ENCODE measurements at places on chromosomes 3 and 15.

DNA sequence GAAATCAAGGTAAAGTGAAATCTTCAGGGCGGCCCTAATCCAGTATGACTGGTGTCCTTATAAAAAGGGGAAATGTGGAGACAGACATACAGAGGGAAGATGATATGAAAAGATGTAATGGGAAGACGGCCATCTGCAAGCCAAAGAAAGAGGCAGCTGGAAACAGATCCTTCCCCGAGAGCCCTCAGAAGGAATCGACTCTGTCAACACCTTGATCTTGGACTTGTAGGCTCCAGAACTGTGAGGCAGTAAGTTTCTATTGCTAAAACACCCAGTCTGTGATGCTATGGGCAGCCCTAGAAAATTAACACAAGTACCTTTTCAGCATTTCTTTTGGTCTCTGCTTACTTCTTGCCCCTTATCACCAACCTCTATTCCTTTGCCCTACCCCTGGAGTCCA is 174.7 kb upstream of the TPM1 start:
- DNase-seq: no peak

DNA sequence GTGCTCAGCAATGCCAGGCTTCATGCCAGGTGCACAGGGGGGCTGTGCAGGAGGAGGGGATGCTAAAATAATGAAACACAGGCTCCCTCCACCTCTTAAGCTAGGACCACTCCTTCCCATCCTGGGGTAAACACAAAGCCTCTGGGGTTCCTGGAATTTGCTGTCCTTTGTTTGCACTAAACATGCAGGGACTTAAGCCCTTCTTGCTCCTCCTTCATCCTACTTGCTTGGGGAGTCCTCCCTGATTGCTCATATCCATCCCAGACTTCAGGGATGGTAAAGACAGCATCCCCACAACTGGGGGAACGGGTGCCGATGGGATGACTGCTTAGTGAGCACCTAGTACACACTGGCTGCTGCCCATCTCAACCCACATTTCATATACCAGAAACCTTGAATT is 5.1 kb downstream of the LINGO1 start:
- DNase-seq: no peak

GRCh38 chr3:78096488-78097255 is 1056.8 kb downstream of the ROBO2 start:
- DNase-seq: no peak

DNA sequence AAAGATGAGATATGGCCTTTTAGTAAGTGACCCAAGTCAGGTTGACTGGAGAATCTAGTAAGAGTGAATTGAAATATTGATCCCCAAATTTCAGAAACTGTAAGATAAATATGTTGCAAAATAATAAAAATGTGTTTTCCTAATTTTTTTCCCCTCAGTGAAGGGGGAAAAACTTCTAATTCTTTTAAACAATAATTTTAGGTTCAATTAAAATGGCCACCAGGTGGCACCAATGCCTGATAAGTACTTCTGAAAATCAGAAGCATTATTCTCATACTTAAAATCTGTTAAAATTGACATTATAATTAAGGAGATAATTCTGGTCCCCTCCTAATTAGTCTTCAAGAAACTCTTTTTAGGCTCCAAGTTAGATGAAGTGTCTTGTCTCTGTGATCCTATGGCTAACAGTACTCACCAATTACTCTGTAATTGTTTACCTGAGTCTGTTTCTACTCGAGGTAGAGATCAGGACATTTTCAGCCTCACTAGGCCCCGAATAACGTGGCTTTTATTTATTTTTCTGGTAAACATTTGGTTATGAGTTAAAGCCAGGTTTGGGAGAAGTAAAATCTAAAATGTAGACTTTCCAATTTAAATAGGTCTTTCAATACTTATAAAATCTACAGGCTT is 52.6 kb downstream of the NMD3 start:
- DNase-seq: no peak

- no peak for DNase-seq
These were observed 315.0 kb downstream of the OXSM start for GRCh38 chr3:26104851-26105251.

DNA sequence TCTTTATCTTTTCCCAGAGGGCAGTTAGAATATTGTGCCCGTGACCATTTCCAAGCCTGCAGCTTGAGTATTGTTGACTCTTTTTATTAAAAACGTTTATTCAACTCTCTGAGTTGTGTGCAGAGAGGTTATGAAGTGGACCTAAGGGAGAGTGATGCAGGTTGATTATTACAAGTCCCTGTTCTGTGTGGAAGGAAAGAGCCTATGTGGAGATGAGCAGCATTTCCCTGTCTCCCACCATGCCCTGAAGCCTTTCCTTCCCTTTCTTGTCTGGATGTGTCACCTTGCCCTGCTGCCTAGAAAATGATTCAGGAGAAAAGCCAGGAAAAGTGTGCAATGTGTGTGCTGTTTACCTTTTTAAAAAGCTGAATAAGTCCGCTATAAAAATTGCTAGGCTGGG is 19.4 kb downstream of the ZPLD1 start:
- no peak for DNase-seq

DNA sequence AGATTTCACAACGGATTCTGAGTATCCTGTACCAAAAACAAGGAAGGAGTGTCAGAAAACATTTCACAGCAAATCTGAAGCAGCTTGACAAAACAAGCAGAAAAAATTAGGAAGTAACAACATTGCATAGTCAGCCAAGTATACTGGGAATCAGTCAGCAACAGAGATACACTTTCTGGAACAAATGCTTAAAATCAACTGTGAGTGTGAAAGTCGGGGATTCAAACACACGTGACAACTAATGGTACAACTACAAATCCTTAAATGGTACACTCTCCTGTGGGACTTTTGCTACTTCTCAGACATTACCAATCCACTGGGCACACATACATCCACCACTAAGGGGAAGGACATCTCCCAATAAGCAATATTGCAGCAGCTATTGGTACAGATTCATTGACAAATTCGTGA is 296.6 kb upstream of the MME start:
- no peak for DNase-seq

- DNase-seq: no peak
These were observed 214.8 kb downstream of the KCNH8 start for GRCh38 chr3:19363071-19363470.

GRCh38 chr3:24237971-24238706 is 256.5 kb downstream of the THRB start:
- DNase-seq: no peak

DNA sequence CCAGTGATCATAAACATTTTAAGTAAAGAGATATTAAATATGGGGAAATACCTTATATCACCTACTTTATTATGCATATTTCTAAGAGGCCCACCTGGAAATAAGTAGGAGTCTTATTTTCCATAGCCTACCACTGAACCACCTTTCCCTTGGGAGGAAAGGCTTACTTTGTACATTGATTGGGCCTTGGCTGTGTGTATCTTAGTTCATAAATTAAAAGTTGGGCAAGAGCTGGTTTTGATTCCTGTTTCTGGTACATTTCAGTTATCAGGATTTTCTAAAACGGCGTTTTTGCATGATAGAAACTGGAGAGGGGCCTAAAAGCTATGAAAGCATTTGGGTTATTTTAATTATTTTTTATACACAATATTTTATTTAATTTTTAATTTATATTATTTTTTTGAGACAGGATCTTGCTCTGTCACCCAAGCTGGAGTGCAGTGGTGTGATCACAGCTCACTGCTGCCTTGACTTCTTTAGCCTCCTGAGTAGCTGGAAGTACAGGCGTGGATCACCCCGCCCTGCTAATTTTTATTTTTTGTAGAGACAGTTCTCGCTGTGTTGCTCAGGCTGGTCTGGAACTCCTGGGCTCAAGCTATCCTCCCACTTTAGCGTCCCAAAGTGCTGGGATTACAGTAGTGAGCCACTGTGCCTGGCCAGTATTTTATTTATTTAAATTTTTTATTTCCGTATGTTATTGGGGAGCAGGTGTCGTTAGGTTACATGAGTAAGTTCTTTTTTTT is 2.6 kb downstream of the GMPS start:
- DNase-seq: no peak

DNA sequence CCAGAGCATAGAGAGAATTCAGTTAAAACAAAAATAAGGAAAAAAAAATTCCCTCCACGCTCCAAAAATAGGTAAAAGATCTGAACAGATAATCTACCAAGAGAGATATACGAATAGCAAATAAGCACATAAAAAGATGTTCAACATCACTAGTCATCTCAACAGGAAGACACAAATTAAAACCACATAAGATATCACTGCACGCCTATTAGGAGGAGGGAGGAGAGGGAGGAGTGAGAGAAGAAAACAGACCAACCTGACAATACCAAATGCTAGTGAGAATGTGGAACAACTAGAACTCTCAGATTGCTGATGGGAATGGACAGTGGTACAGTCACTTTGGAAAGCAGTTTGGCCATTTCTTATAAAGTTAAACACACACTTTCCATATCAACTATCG is 212.5 kb downstream of the FMN1 start:
- DNase-seq: no peak
